A549 treated with RU486 at 1 μM for 4 hours (cell line): ENCODE measurements at places on chromosomes 1 and 21. TPM values are rescaled to one million over a fixed set of nuclear protein-coding genes. Genes with fewer than 3 reads are reported as not detected.

MATN1 gene
- total RNA-seq, result 0.05 to 0.32 TPM (median 0.29 TPM) in 3 of 5 replicates, not detected in the others

IFI44L gene
- not detected in 5 replicates for total RNA-seq

ZFP69 gene
- not detected in 5 replicates for total RNA-seq

SPRR2G gene
- total RNA-seq, result not detected in 5 replicates

GOLT1A gene
- total RNA-seq, result 4.1 to 7.6 TPM (median 4.6 TPM) in 5 replicates

IL19 gene
- total RNA-seq, result not detected in 5 replicates
